Umbilical cord (tissue), 2 donors: ENCODE measurements at places on chromosomes 2 and 18. TPM values are rescaled to one million over a fixed set of nuclear protein-coding genes. Genes with fewer than 3 reads are reported as not detected.

COLEC11 gene
- not detected for total RNA-seq

SKOR2 gene
- 0.48 TPM for total RNA-seq

CUL3 gene
- 45.5 TPM for total RNA-seq

DOK1 gene
- total RNA-seq, result 12.0 TPM

GPAT2 gene
- total RNA-seq, result 2.6 TPM

SGPP2 gene
- 1.2 TPM for total RNA-seq

DPP10 gene
- 34.2 TPM for total RNA-seq

CFAP65 gene
- total RNA-seq, result 2.9 TPM

NYAP2 gene
- total RNA-seq, result 0.96 TPM

KLHL14 gene
- 5.1 TPM for total RNA-seq

ZNF804A gene
- total RNA-seq, result 3.1 TPM

DES gene
- 2,247 TPM for total RNA-seq

NT5C1B gene
- total RNA-seq, result 4.3 TPM

GKN2 gene
- 0.96 TPM for total RNA-seq

INPP5D gene
- total RNA-seq, result 5.8 TPM

GDF7 gene
- 11.8 TPM for total RNA-seq

AFF3 gene
- total RNA-seq, result 22.1 TPM

CXXC1 gene
- 19.0 TPM for total RNA-seq

B3GNT7 gene
- 3.9 TPM for total RNA-seq
